ENCODE measurements at places on chromosomes 2 and 18. TPM values are rescaled to one million over a fixed set of nuclear protein-coding genes. Genes with fewer than 3 reads are reported as not detected.

GRCh38 chr2:84631985-84632384, 115.7 kb downstream of the DNAH6 start:
- DNase-seq: no peak

Gene ARHGAP25
- total RNA-seq: not detected

DNA sequence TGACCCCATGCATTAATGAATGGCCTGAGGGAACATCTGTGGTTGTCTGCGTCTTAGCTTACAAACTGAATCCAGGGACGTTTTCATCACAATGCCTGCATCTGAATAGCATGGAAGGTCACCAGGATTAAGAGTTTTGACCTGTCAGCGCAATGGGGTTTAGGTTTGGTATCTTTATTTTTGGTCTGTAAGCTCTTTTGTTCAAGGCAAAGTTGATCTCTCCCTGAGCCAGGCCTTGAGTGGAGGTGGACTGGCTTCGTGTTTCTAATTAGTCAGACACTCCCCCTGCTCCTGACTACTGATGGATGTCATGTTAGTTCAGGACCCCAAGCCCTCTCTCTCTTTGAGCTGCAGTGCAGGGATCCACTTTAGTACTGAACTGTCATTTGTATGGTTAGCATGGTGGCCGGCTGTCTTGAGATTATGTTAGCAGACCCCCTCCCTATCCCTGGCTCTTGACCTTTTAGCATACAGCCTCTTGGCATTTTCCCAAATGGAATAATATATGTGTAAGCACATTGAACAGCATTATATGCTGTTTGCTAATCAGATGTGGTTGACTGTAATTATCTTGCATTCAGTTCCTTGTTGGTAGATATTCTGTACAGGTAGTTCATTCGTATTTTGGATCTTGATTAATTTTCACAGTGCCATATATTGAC, 59.2 kb downstream of the LYPD6 start:
- peak; percentile 31 for DNase-seq

Gene ZNF516
- total RNA-seq: 4.1 TPM

- DNase-seq: peak; percentile 71
Observed at GRCh38 chr2:45993476-45993991, 303.7 kb upstream of the EPAS1 start.

DNA sequence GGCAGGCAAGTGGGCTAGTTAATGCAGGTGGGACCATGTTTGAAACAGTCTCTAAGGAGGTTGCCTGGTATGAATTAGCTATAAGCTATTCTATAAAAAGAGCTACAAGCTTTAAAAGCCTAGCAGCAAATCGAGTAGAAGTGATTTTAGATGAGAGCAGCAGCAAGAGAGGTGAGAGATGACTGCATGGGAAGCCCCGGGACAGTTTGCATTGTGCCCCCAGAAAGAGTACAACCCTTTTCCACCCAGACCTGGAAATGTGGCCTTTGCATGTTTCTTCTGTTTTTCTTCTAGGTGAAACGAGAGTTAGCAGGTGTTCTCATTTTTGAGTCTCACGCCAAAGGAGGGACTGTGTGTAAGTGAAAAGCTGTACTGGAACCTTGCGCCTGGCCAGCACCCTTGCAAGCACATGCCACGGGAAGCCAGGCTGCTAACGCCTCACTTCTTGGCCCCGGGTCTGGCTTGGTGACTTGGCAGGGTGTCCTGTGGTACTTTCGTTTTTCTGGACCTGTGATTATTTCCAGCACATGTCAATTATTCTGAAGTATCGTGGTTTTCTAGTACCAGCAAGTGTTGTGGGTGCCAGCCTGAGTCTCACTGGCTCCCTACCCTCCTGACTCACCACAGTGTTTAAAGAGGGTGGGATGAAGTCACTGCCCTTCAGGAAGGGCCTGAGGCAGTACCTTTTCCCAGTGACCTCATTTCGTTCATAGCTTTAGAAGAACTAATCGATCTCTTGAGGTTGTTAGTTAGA, 90.3 kb upstream of the MAP3K20 start:
- peak; percentile 87 for DNase-seq

DNA sequence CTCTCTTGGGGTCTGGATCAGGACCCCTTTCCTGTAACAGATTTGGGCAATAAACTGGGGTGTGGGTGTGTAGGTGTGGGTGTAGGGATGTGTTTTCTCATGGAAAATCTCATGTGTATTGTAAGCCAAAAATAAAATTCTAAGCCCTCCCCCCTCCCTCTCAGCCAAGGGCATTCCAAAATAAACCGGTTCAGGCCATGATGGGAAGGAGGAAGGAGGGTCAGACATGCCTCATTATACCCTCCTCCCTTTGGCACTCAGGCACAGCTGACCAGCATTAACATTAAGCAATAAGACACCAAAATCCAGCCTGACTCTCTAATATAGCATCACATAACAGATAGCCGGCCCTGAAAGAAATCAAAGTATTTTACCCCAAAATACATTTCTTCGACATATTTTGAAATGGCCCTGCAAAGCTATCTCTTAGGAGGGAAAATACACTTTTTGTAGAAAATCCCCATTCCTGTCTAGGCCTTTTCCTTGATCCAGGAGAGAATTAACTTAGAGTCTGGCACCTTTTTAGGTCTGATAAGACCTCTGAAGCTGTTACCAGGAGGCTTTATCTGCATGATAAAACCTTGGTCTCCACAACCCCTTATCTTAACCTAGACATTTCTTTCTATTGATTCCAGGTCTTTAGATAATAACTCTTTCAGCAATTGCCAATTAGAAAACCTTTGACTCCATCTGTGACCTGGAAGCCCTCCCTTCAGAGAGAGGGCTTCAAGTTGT, 128.7 kb upstream of the COL5A2 start:
- DNase-seq: no peak

DNA sequence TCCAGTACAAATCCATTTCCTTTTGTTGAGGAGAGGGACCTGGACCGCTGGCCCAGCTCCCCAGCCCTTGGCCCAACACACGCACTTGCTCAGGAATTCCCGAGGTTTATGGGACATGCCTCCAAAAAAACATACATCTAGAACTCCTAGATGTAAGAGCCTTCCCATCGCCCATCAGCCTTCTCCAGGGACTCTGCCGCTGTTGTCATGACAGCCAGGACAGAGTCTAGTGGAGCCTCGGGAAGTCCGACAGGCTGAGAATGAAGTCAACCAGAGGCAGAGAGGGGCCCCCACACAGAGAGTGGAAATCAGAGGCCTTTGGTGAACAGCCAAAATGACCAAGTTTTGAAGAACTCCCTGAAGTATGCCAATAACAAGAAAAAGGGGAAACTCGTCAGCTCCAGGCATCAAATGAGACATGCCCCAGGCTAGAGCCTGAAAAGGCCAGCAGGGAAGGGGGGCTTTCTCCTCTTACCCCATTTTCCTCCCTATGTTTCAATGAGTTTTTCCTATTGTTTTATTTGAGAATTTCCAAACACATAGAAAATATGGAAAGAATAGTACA, 43.2 kb upstream of the CAB39 start:
- DNase-seq: peak; percentile 42

DNA sequence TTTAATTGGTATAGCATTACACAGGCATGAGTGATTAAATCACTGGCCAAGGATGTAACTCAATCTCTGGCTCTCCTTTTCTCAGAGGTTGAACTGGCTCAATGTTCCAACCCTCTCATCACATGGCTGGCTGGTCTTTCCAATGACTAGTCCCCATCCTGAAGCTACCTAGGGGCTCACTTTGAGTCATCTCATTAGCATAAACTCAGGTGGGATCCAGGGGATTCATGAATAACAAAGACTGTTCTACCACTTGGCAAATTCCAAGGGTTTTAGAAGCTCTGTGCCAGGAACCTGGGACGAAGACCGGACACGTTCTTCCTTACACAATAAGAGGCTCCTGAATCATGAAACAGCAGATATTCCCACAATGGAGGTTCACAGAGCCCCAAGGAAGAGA, 145.0 kb upstream of the SPATS2L start:
- DNase-seq: no peak

Gene FOXD4L1
- total RNA-seq: 0.10 TPM

- no peak for DNase-seq
Observed at GRCh38 chr18:24535527-24536295, 75.3 kb downstream of the HRH4 start.

DNA sequence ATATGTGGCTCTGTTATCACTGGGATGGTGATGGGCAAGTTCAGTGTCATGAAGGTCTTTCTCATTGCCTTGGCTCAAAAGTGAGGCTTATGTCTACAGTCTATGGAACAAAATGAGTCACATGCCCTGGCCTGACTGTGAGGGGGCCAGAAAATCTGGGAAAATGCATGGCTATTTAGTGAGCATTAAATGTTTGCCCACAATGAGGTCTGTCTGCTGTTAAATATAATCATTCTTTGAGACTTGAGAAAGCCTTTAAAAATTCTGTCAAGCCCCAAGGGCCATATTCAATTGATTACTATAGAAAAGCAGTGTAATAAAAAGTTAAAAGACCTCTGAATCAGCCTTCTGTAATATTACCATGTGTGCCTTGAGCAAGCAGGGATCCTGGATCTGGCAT, 5.5 kb upstream of the RNF144A start:
- DNase-seq: peak; percentile 28

GRCh38 chr18:9221040-9221439, 84.5 kb downstream of the ANKRD12 start:
- no peak for DNase-seq

- DNase-seq: peak; percentile 98
Observed at GRCh38 chr2:105517814-105518705, 119.2 kb upstream of the FHL2 start.

All from RPMI7951 (cell line).